ENCODE measurements at places on chromosomes 16 and 17.

- DNase-seq = no peak
These were observed 12.8 kb downstream of the ATPAF2 start for GRCh38 chr17:18025945-18026776.

DNA sequence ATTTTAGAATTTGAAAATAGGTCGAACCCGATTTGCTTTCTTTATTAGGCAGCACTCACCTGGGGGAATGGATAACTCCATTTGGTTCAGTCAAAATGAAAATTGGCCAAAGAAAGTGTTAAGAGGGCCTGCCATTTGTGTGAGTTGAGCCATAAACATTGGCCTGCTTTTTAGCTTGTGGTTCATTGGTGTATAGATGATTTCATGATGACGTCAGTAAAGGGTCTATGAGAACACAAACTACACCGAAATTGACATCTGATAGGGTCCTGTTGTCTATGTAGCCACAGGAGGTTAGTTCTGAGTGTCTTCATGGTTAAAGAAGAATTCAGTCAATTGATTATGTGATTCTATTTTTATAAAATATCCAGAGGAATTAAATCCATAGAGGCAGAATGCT, 1001.5 kb upstream of the EEF2KMT start:
- DNase-seq = no peak

DNA sequence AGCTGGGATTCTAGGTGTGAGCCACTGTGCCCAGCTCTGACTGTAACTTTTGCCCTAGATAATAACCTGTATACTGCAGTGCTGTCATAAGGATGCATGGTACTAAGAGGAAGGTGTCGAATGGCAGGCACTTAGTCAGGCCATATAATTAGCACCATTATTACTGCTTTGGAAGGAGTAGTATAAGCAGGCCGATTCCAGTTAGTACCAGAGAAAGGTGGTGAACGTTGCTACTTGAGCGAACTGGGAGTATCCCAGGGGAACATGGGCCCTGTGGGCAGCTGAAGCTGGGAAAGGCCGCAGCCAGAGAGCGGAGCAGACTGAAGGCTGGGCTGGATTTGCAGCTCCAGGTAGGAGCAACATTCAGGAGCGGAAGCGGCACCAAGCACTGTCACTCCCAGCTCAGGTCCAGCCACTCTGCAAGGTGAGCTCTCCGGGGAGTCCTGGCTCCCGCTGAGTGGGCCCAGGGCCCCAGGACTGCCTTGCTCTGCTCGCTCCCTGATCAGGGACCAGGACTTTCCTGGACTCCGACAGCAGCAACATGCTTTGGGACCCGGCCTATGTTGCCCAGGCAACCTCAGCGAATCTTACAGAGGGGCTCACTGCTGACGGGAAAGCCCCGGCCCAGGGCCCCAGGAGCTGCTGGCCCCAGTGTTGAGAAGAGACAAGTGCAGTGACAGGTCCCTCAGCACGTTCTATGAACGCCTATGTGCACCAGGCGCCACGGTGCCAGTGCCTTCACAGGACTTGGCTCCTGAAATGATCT, 28.6 kb downstream of the C16orf74 start:
- no peak for DNase-seq

DNA sequence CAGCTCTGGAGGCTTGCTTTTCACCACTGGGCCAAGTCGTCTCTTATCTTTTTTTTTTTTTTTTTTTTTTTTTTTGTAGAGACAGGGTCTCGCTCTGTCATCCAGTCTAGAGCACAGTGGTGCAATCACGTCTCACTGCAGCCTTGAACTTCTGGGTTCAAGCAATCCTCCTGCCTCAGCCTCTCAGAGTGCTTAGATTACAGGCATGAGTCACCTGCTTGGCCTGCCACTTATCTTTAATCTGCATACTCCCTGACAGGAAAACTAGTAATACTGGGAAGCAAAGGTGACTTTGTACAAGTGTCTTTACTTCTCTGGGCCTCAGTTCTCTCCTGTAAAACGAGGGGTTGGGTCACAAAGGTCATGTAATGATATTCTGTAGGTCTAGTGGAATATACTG, 15.0 kb downstream of the NTN1 start:
- DNase-seq = no peak

DNA sequence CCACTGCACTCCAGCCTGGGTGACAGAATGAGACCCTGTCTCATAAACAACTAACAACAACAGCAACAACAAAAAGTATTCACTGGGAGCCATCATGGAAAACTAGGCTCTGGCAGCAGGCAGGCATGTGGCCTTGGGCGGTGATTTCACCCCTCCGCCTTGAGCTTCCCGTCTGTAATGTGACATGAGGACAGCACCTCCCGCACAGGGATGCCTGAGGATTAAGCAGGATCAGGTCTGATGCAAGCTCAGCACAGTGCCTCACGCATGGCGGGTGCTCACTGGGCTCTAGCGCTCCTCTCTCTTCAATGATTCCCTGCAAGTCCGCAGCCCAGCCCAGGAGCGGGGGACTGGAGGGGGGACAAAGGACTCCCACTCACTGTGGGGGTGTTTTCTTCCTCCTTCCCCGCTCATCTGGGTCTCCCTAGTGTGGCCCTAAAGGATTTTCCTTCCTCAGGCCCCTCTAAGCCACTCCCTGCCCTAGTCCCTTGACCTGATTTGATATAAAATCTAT, 2.8 kb downstream of the PLCD3 start:
- DNase-seq = no peak

- DNase-seq = no peak
These were observed 11.0 kb downstream of the MYCBPAP start for GRCh38 chr17:50519141-50519834.

GRCh38 chr16:64926476-64926875, 195.4 kb downstream of the CDH11 start:
- no peak for DNase-seq

DNA sequence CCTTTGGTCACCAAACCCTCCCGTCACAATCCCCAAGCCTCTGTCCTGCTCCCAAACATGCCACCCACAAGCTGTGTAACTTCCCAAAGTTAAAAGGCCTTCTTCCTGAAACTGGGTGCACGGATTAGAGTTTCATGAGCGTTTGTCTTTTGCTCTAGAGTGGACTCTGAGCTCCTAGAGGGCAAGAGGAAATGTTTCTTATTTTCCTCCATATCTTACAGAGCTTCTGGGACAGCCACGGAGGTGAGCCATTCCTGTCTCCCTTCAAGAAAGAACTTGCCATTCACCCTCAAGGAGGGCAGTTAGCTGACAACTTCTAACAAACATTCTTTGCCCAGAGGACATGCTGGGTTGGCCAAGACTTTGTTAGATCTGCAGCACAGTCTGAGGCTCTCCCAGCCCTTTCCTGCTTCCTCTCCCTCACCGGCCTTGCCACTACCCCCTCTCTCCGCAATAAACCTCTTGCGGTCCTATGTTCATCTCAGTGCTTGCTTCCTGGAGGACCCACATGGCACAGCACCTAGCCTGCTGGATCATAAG, 2.6 kb upstream of the MYCBPAP start:
- no peak for DNase-seq

GRCh38 chr16:84193480-84193879, 2.5 kb downstream of the ADAD2 start:
- DNase-seq = no peak

- DNase-seq = no peak
These were observed 14.9 kb downstream of the CTU2 start for GRCh38 chr16:88721236-88721635.

DNA sequence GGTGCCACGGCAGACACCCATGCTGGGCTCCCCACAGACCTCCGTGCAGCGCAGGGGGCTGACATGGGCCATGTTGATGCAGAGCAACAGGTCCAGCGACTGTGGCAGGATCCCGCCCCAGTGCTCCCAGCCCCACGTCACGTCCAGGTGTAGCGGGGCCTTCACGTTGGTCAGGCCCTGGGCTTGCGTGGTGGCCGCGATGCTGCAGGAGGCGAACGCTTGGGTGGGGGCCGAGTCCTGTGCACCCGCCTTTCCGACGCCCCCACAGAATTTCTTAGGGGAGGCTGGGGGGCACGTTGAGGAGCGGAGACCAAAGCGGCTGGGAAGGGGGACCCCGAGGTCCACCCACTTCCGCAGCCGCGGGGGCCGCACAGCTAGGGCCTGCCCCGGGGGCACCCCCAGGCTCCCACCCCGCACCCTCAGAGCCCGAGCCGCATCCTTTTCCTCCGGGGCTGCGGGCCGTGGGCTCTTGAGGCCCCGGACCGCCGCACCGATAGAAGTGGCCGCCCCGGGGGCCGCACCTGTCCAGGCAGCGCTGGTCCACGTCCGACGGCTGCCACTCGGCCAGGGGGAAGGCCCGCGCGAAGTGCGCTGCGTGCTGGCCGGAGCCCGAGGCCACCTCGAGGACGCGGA, 416 bp downstream of the METTL26 start:
- DNase-seq = peak; percentile 78

GRCh38 chr17:57966875-57967274, 11.7 kb upstream of the CUEDC1 start:
- no peak for DNase-seq

DNA sequence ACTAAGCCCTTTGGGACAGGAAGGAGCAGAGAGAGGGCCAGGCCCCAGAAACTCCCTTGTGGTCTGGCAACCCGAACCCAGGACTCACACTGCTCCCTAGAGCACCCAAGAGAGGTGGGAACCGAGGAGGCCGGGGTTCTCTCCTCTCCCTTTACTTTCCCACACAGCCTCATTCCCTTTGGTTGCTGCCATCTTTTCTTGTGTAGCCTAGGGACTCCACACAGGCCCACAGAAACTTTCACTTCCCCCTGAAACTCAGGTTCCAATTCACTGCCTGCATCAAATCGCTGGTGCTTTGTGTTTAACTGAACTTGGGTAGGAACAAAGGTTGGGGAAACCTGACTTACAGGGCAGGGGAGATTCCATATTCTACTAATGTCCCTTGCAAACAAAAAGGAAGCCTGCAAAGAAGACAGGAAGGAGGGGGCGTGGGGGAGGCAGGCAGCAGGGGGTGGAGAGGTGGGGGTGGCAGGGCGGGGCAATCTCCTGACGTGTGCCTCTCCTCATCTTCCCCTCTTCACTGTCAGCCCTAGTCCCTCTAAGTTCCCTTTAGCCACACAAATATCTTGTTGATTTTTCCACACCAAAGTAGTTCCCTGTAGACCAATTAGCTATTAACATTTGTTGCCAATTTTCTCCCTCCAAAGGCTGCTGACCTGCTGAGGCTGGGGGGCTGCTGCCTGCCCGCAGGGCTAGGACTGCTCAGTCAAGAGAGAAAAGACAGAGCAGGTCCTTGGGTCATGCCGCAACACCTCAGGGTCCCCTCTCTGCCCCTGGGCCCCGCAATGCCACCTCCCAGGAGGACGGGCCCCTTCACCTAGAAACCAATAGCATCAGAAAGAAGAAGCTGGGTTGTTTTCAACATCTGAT, 8.0 kb downstream of the ST3GAL2 start:
- peak; percentile 25 for DNase-seq

GRCh38 chr17:52824542-52824941, 666.0 kb upstream of the CA10 start:
- DNase-seq = no peak

DNA sequence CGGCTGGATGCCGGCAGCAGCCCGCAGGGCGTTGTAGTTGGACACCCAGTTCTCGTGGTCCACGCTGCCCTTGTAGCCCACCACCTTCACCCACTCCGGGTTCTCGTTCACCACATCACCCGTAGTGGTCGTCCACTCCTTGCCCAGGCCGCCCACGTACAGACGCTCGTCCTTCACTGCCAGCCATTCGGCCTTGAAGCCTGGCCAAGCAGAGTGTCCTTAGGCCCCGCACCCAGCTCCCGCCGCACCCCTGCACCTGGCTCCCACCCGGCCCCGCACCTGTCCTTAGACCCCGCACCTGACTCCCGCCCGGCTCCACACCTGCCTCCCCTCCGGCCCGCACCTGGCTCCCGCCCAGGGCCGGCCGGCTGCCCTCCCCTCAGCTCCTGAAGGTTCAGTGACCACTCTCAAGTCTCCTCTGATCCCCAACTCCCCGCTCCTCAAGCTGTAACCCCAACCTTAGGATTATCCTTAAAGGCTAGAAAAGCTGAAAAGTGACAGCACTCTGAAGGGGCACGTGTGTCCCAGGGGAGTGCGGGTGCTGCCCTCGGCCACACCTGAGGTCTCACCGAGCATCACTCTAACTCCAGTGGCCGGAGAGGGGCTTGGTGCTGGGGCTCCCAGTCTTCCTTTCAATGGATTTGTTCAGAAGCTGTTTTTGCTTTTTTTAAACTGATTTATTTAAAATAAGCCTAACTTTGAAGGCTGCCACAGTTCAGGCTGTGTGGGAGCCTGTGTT, 14.4 kb downstream of the CANT1 start:
- peak; percentile 51 for DNase-seq

GRCh38 chr17:32723310-32723955, 153.5 kb downstream of the MYO1D start:
- no peak for DNase-seq

DNA sequence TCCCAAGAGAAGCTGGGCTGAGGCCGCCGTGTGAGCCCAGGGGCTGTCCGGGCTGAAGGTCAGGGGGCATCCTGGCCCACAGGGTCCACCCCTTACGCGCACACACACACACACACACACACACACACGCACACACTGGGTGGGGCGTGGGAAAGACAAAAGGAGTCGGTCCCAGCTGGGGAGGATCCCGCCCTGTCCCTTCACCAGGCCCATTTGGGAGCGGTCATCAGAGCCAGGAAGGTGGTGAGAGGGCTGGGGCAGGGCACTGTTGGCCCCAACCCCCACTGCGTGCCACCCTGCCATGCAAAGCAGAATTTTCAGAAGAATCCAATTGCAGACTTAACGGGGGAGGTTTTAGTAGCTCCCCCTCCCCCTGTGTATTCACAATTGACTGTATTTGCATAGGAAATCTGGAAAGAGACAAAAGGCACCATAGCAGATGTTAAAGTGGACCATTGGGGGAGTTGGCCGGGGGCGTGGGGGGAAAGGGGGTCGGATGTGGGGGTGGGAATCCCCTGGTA, 11.3 kb upstream of the CD300A start:
- no peak for DNase-seq

GRCh38 chr17:72683506-72684404, 408.7 kb downstream of the SLC39A11 start:
- DNase-seq = no peak

DNA sequence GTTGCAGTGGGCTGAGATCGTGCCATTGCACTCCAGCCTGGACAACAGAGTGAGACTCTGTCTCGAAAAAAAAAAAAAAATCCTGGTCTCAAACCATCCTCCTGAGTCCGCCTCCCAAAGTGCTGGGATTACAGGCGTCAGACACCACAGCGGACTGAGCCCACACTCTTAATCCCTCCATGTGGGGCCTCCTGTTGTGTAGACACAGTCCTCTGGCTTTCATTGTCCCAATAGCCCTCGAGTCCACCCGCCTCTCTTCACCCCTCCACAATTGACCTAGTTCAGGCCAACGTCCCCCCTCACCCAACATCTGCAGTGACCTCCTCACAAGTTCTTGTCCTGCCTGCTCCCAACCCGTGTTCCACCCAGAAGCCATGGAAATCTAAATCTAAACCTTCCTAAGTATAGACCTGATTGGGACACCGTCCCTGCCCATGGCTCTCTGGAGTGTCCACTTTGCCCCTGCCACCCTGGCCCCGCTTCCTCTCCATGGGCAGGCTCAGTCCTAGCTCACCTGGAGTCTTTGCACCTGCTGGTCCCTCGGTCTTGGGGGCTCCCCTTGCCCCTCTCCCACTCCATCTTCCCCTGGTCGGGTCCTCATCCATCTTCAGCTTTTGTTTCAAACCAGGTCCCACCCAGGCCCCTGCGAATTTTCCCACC, 46.7 kb downstream of the HAPSTR1 start:
- no peak for DNase-seq
